NCI-H2227 treated with DMSO at 0.1 percent for 48 hours (cell line): ENCODE measurements at places on chromosomes 16 and 17.

DNA sequence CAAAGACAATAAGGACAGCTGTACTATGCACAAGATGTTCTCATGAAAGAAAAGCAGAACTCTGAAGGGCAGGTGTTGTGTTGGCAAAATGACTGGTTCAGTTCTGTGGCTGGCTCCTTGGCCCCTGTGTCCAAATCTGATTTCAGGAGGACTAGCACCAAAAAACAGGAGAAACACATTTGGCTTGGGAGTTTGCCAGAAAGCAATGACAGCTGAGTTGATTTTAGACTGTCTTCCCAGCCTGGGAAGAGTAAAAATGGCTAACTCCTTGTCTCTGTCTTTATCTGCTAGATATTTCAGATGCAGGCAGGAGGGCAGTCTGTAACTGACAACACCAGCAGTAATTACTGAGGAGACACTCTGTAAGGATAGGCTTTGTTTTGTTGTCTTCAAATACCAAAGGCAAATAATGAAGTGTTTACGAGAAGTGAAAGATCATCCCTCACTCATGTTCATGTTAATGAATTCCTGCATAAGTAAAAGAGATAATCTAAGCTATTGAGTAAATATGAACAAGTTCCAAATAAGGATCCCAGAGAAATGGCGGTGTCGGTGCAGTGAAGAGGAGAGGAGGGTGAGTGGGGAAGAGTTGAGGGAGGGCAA, 989.0 kb downstream of the CDH11 start:
- DNase-seq = no peak

DNA sequence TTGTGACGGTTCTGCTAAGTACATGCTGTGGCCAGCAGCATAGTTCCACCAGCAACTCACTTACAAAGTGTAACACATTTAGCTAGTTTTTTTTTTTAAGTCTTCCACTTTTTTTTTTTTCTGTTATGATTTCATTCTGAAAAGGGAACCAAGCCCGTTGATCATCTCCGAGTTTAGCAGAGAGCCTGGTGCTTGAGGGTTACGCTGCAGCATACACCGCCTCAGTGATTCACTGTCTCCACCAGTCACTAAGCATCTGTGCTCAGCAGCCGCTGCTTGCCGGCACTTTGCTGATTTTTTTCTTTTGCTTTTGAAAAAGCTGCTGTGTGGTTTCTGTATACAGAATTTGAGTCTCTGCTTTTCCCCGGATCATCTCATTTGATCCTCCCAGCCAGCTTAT, 194.5 kb upstream of the CDH13 start:
- no peak for DNase-seq

GRCh38 chr17:2795441-2796163, 636 bp upstream of the RAP1GAP2 start:
- no peak for DNase-seq

- no peak for DNase-seq
Measured at GRCh38 chr16:82700541-82701235, 73.9 kb downstream of the CDH13 start.

- DNase-seq = no peak
Measured at GRCh38 chr17:79651761-79652160, 40.9 kb upstream of the RBFOX3 start.
